Retinal pigment epithelial cell (primary cell): ENCODE measurements at places on chromosomes 12 and 14.

- no peak for DNase-seq
These were observed 143.4 kb upstream of the ARHGAP5 start for GRCh38 chr14:31933716-31934115.

- no peak for DNase-seq
These were observed 11.5 kb upstream of the OR11G2 start for GRCh38 chr14:20179218-20179617.

GRCh38 chr12:72734581-72734980, 462.4 kb downstream of the TRHDE start:
- DNase-seq: no peak

- no peak for DNase-seq
These were observed 34.1 kb upstream of the STON2 start for GRCh38 chr14:81434230-81434629.

DNA sequence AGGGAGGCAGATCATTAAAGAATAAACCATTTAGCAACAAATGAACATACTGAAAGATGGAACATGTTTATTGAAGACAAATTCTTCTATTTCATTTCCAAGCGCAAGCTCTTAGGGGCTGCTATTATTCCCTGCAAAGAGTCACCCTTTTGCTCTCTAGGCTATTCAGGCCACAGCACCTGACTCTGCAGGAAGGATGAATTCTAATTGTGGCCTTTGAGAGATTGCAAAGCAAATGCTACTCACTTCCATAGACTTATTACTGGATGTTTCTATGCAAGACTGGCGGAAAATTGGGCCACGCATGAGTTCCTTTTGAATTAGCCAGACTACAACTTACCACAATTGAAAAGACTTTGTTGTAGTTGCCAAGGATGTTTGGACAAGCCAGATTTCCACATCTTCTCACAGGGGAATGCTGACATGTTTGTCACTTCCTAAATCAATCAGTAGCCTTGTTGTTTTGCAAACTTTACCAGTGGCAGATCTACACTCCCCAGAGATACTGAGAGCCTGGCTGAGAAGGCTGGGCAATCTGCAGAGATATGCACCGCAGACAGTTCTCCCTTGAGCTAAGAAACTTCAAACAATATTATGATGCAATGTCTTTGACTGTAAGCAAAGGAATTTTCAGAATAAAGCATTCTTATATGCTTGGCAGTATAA, 334.3 kb upstream of the SYT1 start:
- DNase-seq: peak; percentile 21

GRCh38 chr12:121390856-121391255, 9.1 kb upstream of the RNF34 start:
- DNase-seq: no peak

GRCh38 chr14:75283162-75283832, 4.7 kb downstream of the FOS start:
- DNase-seq: no peak

DNA sequence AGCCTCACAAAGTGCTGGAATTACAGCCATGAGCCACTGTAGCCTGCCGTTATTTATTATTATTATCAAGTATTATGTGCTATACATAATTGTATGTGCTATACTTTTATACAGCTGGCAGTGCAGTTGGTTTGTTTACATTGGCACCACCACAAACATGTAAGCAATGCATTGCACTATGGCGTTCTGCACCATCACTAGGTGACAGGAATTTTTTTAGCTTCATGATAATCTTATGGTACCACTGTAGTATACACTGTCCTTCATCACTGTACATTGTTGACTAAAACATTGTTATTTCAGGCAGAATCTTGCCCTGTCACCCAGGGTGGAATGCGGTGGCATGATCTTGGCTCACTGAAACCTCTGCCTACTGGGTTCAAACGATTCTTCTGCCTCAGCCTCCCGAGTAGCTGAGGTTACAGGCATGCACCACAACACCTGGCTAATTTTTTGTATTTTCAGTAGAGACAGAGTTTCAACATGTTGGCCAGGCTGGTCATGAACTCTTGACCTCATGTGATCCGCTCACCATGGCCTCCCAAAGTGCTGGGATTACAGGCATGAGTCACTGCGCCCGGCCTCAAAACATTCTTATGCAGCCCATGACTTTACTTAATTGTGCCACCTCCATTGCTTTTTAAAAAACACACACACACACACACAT, 17.1 kb downstream of the MRPL42 start:
- peak; percentile 43 for DNase-seq

DNA sequence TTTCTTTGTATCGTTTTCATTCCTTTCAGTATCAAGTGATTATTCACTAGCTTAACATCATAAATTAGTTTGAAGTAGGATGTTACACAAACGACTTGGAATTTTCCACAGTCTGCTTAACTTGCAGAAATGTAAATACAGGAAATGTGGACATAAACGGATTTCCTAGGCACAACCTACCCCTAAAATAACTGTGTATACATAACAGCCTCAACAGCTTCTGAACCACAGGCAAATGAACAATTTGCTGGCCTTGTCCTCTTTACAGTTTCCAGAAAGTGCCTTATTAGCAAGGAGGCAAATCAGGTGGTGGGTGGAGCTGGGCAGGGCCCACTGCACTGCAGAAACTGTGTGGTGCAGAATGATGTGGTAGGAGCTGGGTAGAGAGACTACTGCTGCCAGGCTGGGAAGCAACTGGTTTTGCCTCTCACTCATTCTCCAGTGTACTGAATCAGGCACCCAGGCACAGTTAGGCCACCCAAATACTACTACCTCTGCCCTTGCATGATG, 14.1 kb downstream of the DRAM1 start:
- DNase-seq: peak; percentile 28

GRCh38 chr12:18221726-18222125, 39.6 kb upstream of the PIK3C2G start:
- no peak for DNase-seq

GRCh38 chr12:93944201-93944600, 204.2 kb upstream of the PLXNC1 start:
- DNase-seq: no peak

DNA sequence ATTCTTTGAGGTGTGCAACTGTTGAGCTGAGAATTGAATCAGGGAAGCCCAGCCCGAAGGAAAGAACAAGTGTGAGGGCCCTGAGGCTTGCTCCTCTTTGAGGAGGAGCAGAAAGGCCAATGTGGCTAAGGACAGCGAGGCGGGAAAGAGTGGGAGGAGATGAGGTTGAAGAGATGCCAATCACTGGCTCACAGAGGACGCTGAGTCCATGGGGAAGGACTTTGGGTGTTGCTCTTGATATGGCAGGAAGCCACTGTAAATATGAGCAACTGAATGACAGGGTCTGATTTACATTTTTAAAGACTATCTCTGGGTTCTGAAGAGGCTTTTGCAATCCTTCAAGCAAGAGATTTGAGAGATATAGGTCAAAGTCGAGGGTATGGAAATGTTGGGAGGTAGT, 3.3 kb upstream of the APPL2 start:
- no peak for DNase-seq

GRCh38 chr12:30845676-30846075, 80.9 kb upstream of the TSPAN11 start:
- no peak for DNase-seq

GRCh38 chr14:98070536-98070935, 1201.5 kb downstream of the BCL11B start:
- peak; percentile 29 for DNase-seq

DNA sequence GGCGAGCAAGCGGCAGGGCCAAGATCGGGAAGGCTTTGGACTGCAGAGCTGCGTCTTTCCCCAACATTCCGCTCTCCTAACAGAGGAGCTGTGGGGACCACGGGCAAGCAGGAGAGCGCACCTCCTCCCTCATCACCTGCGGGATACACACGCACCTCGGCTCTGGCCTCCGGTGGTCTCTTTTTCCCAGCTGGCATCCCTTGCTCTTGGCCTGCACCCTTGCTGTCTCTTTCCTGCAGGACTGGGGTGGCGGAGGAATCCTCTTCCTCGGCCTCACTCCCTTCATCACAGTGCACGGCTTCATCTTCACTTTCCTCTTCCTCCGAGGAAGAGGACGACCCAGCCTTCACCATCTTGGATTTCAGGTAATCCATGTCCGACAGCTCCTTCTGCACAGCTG, 8.5 kb downstream of the RBM19 start:
- no peak for DNase-seq

GRCh38 chr12:118188690-118189371, 52.9 kb downstream of the PEBP1 start:
- no peak for DNase-seq

GRCh38 chr12:50572287-50572686, 67.5 kb downstream of the DIP2B start:
- DNase-seq: peak; percentile 55

GRCh38 chr12:93148412-93148811, 219.3 kb upstream of the EEA1 start:
- DNase-seq: no peak

- no peak for DNase-seq
These were observed 50.4 kb upstream of the CLMN start for GRCh38 chr14:95370076-95370475.

GRCh38 chr14:97264516-97265230, 467.5 kb downstream of the VRK1 start:
- no peak for DNase-seq

- no peak for DNase-seq
These were observed 98.9 kb upstream of the PLEKHA5 start for GRCh38 chr12:19030603-19031002.

DNA sequence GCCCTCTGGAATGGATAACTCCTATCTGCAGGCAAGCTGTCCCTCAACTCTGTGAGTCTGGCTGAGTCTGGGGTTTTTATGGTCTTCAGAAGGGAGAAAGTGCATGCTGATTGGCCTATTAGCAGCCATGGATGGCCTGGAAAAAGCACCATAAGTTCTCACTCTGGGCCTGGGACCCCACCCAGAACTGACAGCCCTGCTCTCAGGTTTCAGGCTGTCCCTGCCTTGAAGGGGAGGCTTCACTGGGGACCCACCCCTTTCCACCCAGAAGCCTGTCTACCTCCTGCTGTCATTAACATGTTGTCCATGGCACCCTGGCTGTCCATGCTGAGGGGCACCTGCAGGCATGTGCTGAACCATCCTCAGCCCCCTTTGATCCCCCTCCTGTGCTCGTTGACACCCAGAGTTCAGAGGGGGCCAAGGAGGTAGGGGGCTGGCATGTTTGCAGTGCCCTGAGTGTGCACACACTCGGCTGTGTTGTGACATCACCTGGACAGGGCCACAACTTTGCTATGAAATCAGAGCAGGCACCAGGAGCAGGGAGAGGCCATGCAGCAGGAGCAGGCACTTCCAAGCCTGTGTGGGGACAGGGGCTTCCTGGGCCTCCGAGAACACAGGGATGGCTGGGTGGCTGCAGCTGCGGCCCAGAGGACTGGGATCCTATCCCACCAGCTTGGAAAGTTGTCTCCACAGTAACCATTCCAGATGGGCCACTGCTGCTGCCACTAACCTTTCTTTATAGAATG, 84.7 kb downstream of the ACSS3 start:
- DNase-seq: no peak

GRCh38 chr12:58381546-58381945, 440.2 kb downstream of the ATP23 start:
- no peak for DNase-seq

DNA sequence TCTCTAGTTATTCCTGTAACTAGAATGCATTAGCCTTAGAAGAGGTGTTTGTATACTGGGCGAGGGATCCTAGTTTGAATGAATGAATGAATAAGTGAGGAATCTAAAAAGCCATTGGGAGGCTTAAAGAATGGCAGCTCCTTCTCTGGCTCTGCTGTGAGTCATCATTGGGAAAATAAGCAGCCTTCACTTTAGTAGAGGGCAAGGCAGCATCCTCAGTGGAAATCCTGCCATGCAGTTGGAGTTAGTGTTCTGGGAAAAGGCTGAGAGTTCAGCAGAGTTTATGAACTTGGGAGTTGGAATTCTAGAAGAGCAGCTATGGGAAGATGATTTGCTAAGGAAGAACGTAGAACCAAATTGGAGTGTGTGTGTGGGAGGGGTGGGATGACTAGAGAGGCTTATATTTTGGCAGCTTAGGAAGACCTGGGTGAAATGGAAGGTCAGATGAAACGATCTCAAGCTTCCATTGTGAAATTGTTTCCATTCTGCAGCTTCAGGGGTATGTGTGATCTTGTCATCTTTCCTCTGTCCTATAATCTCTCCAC, 120.8 kb downstream of the PTCSC3 start:
- DNase-seq: no peak

DNA sequence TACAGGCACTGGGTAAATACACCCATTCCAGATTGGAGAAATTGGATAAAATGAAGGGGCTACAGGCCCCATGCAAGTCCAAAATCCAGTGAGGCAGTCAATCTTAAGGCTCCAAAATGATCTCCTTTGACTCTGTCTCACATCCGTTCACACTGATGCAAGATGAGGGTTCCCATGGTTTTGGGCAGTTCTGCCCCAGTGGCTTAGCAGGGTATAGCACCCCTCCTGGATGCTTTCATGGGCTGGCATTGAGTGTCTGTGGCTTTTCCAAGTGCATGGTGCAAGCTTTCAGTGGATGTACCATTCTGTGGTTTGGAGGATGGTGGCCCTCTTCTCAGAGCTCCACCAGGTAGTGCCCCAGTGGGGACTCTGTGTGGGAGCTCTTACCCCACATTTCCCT, 427.2 kb downstream of the TRHDE start:
- DNase-seq: no peak
